NCI-H446 (cell line): ENCODE measurements at places on chromosomes 1 and 21.

- DNase-seq = peak; percentile 79
Observed at GRCh38 chr1:2194319-2194897, at the start of gene FAAP20. Gene FAAP20 (minus strand): TSS chr1:2194772. CDS start chr1:2194749, 23 bp downstream.

DNA sequence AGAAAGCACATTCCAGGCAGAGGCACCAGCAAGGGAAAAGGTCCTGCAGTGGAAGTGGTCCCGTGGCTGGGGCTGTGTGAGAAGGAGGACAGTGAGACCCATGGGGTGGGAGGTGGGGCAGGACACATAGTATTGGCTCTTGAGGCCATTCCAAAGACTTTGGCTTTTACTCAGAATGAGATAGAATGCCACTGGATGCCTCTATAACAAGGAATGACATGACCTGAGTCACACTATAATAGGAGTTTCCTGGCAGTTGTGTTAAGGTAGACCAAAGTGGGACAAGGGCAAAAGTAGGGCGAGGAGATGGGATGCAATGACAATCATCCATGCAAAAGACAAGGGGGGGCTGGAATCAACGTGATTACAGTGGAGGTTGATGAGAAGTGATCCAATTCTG lies 24.7 kb upstream of the LAMC2 start:
- no peak for DNase-seq

GRCh38 chr1:84803604-84804003 lies 89.4 kb downstream of the LPAR3 start:
- DNase-seq = no peak

DNA sequence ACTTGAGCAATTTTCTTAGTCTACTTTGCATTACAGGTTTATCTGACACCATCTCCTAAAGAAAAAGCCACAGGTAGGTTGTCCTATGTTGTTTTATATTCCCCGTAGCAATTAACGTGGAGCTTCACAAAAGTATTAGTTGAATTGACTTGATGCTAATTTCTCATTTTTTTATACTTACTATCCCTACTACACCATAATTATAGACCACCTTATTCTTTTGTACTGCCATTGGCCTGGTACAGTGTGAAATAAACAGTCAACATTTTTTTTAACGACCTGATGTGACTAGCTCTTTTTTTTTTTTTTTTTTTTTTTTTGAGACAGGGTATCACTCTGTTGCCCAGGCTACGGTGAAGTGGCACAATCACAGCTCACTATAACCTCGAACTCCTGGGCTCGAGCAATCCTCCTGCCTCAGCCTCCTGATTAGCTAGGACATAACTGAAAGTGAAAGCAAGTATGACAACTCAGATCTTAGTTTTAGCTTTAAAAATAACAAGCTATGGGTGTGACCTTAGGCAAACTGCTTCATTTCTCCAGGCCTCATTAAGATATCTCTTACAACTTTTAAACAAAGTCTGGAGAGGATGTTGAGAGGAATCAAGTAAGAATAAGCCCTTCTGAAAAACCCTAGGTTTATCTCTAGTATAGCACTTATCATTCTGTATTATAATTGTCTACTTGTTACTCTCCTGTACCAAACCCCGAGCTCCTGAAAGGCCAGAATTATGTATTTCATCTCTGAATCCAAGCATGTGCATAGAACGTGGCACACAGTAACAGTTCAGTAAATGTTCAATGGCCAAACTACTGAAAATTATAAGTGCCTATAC lies 49.5 kb downstream of the LUZP1 start:
- no peak for DNase-seq

DNA sequence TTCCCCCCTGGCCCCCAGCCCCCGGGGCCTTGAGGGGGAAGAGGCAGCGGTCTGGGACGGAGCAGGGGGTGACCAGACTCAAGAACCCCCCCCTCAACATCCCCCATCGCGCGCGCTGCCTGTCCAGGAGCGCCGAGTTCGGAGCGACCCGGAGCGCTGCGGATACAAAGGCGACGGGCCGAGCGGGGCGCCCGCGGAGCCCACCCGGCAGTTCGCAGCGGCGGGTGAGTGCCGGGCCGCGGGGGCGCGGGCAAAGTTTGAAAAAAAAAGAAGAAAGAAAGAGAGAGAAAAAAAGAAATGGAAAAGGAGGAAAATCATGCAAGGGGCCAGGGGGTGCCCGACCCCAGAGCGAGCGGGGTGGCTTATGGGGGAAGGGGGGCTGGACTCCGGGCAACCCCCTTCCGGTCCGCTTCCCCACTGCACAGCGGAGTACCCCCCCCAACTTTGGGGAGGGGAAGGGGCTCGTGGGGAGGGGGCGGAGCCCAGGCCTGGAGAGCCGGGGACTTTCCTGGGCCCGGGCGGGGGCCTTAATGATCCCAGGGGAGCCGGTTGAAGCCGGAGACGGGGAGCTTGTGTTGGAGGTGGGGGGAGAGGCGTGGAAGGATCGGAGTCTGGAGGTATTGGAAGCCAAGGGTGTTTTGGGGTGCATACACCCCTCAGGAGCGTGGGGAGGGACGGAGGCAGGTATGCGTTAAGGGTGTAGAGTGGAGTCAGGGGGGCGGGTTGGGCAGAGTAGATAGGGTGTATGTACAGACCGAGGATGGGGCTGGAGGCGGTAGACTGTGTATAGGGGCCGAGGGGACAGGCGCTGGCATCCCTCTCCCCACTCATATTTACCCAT lies 502 bp downstream of the VANGL2 start:
- DNase-seq = peak; percentile 18

- no peak for DNase-seq
Observed at GRCh38 chr1:203772836-203773235, 7.9 kb downstream of the LAX1 start.

GRCh38 chr1:90325168-90325567 lies 330.3 kb downstream of the ZNF326 start:
- DNase-seq = no peak

DNA sequence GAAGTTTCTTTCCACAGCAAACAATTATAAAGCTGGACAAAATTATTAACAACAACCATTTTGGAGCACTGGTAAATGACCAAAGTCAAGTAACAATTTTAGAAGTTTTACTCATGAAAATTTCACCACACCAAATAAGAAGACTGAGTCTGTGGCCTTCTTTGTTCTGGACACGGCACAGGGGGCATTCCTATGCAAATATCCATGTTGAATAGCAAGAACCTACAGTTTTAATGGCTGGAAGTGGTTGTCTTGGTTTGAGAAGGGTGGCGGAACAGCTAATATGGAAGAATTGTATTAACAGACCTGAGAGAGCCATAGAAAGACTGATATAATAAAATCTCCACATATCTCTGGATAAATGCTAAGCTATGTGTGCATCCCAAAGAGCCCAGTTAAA lies 29.4 kb upstream of the GADD45A start:
- DNase-seq = no peak

GRCh38 chr1:115084902-115085511 lies 4.3 kb downstream of the TSPAN2 start:
- DNase-seq = no peak

- DNase-seq = no peak
Observed at GRCh38 chr1:23931491-23931880, 18.3 kb upstream of the CNR2 start.

DNA sequence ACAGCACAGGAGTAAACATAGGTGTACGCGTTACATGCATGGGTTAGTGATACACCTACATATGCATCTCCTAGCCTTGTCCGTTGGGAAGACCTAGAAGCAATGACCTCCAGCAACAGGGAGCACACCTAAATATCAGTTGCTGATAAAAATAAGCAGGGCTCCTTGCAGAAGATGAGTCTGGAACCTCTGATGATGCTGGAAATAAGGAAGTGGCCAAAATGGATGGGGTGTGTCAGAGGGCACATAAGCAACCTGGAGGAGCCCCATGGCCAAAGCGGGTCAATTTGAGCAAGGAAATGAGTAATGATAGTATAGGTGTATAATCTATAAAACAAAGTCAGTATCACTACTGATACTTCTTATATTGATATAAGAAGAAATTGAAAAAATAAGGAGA lies 13.7 kb downstream of the ADARB1 start:
- DNase-seq = no peak

- no peak for DNase-seq
Observed at GRCh38 chr21:31644643-31645042, 14.8 kb upstream of the SOD1 start.

DNA sequence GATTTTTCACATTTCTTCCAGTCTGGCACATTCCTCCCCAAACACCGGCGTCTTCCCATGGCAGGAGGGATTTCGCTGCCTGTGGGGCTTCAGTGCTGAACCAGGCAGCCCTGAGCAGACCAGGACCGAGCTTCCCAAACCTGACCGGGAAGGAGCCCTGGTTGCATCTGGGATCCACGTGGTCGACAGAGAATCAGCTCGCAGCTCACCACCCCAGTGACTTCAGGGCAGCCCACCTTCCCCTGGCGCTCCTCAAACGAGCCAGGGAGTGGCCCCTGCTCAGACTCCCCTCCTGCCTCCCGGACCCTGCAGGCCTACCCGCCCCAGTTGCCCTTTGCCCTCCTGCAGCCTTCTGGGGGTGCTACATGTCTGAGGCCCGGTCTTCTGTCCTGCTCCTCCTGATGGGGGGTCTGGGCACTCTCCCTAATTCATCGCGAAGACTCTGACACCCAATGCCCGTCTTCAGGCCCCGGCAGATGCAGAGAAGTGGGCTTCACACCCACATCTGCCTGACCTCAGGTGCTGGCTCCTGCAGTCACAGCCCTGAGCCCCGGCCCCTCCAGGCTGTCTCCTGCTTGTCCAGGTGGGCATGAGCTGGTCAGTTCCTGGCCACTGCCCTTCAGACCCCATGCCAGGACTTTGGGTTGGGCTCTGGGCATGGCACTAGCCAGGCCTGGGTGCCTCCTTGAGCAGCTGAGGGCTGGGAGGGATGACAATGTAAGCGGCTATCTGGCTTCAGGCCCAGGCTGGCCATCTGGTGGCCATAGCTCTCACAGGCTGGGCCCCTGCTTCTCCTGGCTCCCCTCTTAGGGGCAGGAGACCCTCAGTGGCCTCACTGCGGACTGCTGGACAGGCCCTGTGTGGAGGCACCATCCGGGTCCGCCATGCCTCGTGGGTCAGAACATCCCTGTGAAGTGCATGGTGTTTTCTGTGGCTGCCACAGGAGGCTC lies 26.1 kb upstream of the PRSS38 start:
- DNase-seq = no peak

- DNase-seq = no peak
Observed at GRCh38 chr1:38923607-38924006, 18.0 kb downstream of the RHBDL2 start.

GRCh38 chr21:42200906-42201614 lies 17.9 kb upstream of the ABCG1 start:
- DNase-seq = no peak

DNA sequence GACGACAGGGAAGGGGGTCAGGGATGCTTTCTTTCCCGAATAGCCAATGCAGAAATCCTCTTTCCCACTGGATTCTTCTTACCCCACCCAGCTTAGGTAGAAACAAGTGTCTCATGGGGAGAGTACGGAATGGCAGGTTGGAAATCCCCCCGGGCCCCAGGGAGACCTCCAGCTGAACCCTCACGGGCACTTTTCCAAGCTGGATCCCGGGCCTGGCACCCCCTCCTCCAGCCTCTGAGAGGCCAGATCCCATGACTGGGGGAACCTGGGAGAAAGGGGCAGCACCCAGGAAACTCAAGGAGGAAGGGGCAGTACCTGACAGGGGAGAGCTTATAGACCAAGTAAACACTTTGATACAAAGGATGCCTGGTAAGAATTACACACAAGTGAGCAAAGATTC lies 1.3 kb downstream of the PKP1 start:
- no peak for DNase-seq

- DNase-seq = peak; percentile 92
Observed at GRCh38 chr1:198902655-198903054, 263.8 kb downstream of the PTPRC start.

DNA sequence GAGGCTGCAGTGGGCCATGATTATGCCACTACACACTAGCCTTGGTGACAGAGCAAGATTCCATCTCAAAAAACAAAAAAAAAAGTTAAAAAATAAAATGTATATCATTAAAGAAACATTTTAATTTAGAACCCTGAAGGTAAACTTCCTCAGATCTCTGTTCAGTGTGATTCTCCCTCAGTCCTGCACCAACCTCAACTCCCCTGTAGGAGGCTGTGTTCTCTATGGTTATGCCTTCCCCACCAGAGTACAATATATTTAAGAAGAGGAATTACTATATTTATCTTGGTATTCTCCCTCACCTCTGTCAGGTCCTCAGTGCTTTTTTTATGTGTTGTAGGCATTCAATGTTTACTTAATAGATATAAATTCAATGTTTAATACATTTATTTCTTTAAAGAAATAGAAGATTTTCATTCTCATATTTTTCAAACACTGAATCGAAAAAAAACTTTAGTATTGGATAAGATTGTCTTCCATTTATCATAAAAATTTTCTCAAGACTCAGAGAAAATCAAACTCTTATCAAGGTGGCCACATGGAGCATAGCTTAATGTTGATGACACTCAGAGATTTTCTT lies 4.8 kb upstream of the LRRC8B start:
- DNase-seq = peak; percentile 26

GRCh38 chr1:89833183-89834082 lies 12.6 kb downstream of the LRRC8D start:
- no peak for DNase-seq

GRCh38 chr1:168180148-168180524 lies 1.4 kb downstream of the TIPRL start:
- no peak for DNase-seq

- no peak for DNase-seq
Observed at GRCh38 chr21:14582934-14583628, 37.0 kb upstream of the SAMSN1 start.

DNA sequence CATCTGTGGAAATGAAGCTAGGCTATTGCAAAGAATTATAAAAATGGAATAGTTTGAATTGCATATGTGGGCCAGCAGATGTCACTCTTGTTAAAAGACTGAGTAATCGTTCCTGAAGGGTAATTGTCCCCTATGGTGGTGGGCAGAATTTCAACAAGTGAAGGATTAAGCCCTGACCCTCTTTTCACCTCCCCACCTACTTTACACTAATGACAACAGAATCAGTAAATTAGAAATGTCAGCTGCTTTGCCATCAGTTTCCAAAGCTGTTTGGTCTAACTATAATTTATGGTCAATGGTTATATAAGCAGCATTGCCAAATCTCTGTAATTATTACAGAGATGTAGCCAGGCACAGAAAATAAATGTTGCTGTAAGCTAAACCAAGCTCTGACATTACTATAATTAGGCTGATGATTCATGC lies 898.6 kb downstream of the AMY1C start:
- DNase-seq = peak; percentile 88

DNA sequence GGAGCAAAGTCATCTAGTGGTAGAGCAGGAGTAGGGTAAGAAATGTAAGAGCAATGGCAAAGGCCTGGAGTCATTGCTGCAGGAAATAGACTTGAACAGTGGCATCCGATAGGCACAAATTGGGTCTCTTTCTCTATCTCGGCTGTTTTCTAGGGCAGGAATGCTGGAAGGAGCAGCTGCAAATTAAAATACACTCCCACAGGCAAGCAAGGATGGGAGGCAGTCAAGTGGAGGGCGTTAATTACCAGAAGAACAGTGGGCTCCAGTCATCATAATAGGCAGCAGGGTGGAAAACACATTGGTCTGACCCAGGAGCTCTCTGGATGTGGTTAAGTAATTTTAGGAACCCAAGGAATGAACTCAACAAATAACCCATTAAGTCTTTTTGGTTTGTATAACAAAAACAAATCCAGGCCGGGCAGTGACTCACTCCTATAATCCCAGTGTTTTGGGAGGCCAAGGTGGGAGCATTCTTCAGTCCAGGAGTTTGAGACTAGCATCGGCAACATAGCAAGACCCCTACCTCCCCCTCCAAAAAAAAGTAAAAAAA lies 7.8 kb upstream of the TDRD5 start:
- no peak for DNase-seq

- DNase-seq = no peak
Observed at GRCh38 chr1:112637254-112638109, 17.9 kb downstream of the CAPZA1 start.
